ENCODE measurements at places on chromosomes 16 and 17. TPM values are rescaled to one million over a fixed set of nuclear protein-coding genes. Genes with fewer than 3 reads are reported as not detected.

DNA sequence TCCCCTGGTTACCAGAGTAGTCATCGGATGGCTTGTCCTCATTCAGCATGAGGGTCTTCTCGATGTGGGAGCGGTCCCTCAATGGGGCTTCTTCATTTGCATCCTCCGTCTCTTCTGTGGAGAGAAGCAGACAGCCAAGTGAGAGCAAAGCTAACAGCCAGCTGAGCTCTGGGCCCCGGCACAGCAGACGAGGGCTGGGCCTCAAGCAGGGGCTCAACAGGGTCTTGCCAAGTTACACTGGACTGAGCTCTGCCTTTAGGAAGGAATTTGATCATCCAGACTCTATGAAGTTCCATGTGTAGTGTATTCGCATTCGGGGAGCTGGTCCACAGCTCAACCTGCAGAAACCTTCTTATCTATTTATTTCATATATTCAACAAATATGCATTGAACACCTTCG is 37.4 kb downstream of the SRL start:
- no peak for DNase-seq

DNA sequence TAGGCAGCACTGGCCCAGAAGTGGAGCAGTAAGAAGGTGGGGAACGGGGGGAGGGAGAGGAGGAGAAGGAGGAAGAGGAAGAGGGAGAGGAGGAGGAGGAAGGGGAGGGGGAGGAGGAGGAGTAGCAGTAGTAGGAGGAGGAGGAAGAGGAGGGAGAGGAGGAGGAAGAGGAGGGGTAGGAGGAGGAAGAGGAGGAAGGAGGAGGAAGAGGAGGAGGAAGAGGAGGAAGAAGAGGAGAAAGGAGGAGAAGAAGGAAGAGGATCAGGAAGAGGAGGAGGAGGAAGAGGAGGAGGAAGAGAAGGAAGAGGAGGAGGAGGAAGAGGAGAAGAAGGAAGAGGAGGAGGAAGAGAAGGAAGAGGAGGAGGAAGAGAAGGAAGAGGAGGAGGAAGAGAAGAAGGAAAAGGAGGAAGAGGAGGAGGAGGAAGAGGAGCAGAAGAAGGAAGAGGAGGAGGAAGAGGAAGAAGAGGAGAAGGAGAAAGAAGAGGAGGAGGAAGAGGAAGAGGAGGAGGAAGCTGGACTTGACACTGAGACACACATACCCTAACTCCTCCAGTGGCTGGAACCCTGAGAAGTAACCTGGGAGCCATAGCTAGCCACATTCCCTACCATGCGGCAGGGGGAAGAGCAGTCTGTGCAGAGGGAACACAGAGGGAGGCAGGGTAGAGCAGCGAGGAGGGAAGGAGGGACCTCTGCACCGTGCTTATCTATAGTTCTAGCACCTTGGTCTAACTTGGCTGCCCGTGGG is 35.8 kb downstream of the LRRC75A start:
- no peak for DNase-seq

- no peak for DNase-seq
These were observed 111.3 kb upstream of the IRX3 start for GRCh38 chr16:54397838-54398237.

GRCh38 chr16:4006397-4006999 is 109.7 kb downstream of the ADCY9 start:
- no peak for DNase-seq

GRCh38 chr17:35731239-35731916 is at the start of gene RASL10B:
Gene RASL10B, plus strand, starts transcription at chr17:35731639. Its CDS starts 3,546 bp downstream, at chr17:35735185.
- peak; percentile 79 for DNase-seq

GRCh38 chr16:20826039-20826566 is 19.8 kb downstream of the REXO5 start:
- DNase-seq: no peak

DNA sequence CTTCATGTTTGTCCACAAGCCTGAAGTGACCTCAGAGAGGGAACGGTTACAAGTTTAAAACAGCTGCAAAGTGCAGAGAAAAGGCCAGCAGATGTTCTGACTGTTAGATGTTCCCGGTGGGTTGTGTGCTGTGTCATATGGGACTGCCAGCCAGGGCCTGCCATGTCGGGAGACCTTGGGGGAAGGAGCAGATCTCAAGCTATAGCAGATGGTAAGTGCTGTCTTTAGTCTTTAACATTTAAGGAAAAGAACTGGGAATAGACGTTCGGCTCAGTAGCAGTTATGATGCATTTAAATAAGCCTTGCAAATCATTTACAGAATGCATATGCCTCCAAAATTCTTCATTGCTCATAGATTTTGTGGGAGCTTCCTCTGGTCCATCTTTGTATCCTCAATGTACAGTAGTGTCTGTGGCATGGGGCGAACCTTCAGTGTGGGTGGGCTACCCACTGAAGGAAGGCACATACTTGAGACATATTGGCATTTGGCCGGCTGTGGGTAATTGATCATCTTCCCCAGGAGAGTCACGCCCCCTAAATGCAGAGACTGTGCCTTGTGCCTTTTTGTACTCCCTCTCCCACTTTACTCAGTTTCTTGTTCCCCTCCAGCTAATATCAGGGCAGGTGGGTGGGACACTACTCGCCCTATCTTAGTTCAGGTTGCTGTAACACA is 131.9 kb downstream of the NPIPB5 start:
- DNase-seq: no peak

- DNase-seq: no peak
These were observed 138.5 kb upstream of the IRX3 start for GRCh38 chr16:54425068-54425467.

DNA sequence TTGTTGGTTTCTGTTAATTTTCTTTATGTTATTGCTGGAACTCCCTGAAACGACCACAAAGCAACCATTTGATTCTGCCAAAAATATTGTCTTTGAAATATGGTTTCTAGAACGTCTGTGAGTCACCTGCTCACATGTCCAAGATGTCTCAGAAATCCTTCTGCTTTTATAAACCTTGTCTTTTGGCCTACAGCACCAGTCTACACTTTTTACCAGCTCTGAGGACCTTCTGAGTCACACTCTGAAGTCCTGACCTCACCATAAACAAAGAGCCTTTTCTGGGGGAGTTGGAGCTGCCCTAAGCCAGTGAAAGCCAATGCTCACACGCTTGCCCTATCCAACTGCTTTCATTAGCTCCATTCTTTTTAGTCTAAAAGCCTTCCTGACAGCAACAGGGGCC is 55.5 kb downstream of the GRIN2A start:
- no peak for DNase-seq

- no peak for DNase-seq
These were observed 195.1 kb downstream of the CDRT15L2 start for GRCh38 chr17:20774472-20775135.

DNA sequence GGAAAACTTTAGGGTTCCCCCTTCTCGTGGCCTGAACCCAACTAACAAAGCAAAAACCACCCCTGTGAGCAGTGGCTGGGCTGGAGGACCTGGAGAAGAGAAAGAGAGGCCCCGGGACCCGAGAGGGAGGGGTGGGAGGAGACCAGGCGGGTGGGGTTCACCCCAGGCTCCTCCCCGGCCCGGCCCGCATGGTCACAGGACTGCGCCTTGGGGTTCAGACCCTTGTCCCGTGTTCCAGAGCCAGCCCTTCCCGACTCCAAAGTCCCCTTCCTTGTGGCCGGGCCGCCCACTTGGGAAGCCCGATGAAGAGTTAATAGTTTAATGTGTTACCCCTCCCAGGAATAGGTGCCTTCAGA is 852 bp downstream of the MARVELD3 start:
- no peak for DNase-seq

- no peak for DNase-seq
These were observed 12.1 kb upstream of the DHX8 start for GRCh38 chr17:43471585-43472160.

GRCh38 chr17:70169709-70170597 is 621 bp downstream of the KCNJ2 start:
- DNase-seq: no peak

DNA sequence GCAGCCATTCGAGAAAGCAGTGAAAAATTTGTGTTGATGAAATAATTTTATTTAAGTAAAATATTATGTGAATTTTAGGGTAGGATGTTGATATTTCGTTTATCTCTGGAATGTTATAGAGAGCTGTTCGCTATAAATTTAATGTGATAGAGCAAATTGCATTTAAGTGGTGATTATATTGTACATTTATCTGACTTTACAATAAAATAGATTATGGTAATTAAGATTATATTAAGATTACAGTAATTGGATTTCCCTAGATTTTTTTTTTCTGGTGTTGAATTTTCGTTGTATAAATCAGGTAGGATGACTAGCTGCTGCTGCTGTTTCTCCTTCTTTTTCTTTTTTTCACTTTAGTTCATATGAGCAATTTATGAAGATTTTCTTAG is 71.0 kb downstream of the AATF start:
- no peak for DNase-seq

DNA sequence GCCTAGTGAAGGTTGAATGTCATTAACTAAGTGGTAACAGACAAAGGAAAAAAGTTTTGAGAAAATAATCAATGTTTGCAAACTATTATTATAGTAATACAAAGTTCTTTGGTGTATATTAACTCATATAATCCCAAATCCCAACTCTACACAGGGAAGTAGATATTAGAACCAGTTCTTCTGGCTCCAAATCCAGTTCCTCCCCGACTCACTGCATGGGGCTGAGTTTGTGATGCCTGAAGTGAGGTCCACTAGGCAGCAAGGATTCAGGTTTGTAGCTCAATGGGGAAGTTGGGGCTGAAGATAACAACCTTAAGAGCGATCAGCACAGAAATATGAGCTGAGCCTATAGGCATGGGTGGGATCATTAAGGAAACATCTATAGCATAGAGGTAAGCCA is 5.6 kb upstream of the SYNRG start:
- no peak for DNase-seq

DNA sequence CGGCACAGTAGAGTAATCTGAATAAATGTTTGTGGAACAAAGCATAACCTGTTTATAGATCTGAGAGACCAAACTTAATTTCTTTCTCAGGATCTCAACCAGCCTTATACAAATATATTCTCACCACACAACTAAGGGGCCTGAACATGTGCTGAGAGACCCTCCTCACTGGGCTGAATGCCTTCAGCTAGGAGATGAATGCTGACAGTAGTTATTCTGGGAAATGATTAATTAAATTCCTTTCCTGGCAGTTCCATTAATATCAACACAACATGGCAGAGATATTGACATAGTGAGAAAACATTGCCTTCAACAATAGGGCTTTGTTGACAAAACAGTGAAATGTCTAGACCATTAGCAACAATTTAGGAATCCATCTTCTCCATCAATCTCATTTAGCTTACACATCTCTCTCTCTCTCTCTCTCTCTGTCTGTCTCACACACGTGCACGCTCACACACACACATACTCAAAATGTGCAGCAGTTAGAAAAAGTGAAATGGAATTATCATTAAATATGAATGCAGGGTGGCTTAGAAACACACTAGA is 780.8 kb upstream of the CDH8 start:
- DNase-seq: no peak

DNA sequence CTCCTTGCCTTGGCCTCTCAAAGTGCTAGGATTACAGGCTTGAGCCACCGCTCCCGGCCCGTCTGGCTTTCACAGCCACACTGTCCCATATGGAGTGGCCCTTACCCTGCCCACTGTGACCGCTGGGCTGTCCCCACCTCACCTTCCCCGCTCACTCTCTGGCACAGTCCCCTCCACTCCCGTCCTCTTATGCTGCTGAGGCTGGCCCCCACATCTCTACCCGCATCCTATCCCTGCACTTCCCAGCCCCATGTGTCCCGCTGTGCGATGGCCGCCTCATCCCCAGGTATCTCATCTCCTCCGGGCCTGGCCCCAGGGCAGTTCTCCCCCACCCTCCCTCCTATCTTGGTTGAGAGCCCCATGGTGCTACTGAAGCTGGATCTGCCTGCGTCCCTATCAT is 93.2 kb downstream of the PGS1 start:
- no peak for DNase-seq

DNA sequence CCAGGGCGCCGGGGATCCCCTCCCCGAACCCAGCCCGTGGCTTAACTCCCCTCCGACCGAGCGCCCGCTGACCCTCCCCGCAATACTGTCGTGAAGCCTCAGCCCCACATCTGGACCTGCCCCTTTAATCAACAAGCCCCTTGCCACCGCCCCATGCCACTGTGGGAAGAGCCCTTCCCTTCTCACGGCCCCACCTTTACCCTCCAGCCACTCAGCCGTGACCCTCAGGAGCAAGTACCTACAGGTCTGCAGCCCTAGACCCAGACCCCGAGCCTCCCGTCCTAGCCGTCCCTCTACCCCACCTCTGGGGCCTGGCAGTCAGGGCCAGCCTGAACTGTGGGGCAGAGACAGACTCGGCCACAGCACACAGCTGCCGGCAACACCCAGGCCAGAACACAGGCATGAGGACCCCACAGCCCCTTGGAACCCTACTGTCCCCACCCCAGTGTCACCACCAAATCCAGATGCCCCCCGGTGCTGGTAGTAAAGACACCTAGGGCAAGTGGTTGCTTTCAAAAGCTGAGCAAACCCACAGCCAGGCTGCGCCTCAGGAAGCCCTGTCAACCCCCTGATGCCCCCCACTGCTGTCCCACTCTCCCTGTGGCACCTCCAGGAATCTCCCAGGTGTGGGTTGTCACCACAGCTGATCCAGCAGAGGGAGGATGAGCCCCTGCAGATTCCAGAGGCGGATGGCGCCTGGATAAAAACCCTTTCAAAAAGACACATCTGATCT is 1.4 kb downstream of the NXPH3 start:
- no peak for DNase-seq

GRCh38 chr17:68231541-68231940 is 16.3 kb upstream of the AMZ2 start:
- DNase-seq: no peak

DNA sequence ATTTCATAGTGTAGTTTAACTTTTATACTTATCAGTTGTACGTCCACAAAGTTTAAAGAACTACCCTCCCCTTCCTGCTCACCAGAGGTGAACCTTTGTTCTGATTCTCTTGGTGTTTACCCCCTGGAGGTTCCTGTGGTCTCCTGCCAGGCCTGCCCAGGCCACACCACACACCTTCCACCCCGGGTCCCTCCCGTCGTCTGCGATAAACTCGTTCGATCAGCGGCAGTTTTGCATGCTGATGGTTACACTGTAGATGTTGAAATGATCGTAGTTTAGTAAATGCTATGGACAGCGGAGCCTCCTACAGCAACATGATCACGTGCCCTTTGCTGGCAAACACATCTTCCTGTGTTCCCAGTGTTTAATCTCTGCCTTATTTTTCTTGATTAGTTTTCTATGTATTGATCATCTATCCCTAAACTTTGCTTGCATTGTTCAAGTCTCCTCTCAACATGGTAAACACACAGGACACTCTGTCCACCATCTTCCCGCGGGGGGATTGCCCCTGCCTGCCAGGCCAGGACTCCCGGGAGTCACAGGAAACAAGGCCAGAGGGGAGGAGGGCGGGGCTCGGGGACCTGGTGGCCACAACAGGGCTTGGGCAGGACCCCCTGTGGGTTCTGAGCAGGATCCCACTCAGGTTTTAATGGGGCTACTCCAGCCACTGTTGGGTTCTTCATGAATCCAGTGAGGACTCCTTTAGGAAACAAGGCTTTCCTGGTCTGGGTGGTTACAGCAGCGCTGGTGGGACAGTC is 2.8 kb upstream of the ACSF3 start:
- DNase-seq: no peak

The FAM117A gene
- 8.4 TPM for total RNA-seq

The SRSF2 gene
- total RNA-seq: 198 TPM

The ADORA2B gene
- 4.0 TPM for total RNA-seq

The HBA1 gene
- not detected for total RNA-seq

The SPATA32 gene
- not detected for total RNA-seq

The EIF3CL gene
- total RNA-seq: 83.1 TPM

The FBXL16 gene
- 4.3 TPM for total RNA-seq

The FNDC8 gene
- not detected for total RNA-seq

The CREBBP gene
- total RNA-seq: 93.6 TPM

The ATF7IP2 gene
- total RNA-seq: 15.5 TPM

The NKIRAS2 gene
- 45.0 TPM for total RNA-seq

The TP53TG3 gene
- total RNA-seq: not detected

Data from type B pancreatic cell (in vitro differentiated cells).